ENCODE measurements at places on chromosomes 5 and 9.

GRCh38 chr5:95909738-95910137 lies 51.9 kb downstream of the ELL2 start:
- DNase-seq: no peak

DNA sequence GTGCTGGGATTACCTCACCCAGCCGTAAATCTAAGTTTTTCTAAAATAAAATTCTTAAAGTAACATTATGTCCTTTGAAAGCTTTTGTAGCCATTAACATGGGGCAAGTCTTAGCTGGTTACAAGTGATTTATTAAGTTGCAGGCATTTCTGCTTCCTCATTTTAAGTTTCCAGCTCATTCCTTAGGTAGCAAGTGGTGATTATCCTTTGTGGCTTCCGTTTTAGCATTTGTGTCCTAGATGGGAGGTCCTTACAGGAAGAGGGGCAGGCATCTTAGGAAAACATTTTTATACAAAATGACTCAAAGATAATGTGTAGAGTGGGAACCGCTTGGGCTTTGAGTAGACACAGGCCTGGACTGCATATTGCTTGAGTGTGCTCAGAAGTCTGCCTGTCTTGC lies 35.0 kb upstream of the ROPN1L start:
- no peak for DNase-seq

GRCh38 chr9:114588210-114588609 lies 641 bp downstream of the ATP6V1G1 start:
- no peak for DNase-seq

DNA sequence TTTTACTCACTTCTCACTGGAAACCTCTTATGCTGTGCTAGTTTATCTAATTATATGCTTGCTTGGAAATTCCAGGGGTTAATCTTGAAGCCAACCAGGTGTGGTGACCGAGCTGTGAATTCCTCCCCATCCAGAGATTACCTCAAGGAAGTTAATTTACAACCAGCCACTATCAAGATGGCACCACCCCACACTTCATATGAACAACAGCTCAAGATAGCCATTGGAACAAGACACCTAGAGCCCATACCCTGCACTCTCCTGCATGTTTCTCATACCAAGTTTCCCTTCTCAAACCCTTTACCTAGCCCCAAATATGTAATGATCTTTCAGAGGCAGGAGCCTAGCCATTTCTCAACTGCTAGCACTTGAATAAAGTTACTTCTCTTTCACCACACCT lies 2156.9 kb upstream of the C9orf72 start:
- DNase-seq: no peak

- DNase-seq: no peak
Observed at GRCh38 chr5:121634946-121635345, 216.7 kb upstream of the FTMT start.

GRCh38 chr9:135468854-135469521 lies 10.6 kb upstream of the PPP1R26 start:
- no peak for DNase-seq

Data from vagina (tissue), 2 donors.